ENCODE measurements at places on chromosomes 12 and 14.
A peak's percentile ranks its signal among the peaks of the same experiment; 100 is the strongest.

GRCh38 chr14:20460458-20461224 is 593 bp downstream of the PIP4P1 start:
- peak; percentile 54 for DNase-seq

- DNase-seq = no peak
Observed at GRCh38 chr14:34693228-34693939, 21.0 kb downstream of the CFL2 start.

GRCh38 chr14:99946652-99947489 is 118.4 kb upstream of the EVL start:
- DNase-seq = peak; percentile 56

DNA sequence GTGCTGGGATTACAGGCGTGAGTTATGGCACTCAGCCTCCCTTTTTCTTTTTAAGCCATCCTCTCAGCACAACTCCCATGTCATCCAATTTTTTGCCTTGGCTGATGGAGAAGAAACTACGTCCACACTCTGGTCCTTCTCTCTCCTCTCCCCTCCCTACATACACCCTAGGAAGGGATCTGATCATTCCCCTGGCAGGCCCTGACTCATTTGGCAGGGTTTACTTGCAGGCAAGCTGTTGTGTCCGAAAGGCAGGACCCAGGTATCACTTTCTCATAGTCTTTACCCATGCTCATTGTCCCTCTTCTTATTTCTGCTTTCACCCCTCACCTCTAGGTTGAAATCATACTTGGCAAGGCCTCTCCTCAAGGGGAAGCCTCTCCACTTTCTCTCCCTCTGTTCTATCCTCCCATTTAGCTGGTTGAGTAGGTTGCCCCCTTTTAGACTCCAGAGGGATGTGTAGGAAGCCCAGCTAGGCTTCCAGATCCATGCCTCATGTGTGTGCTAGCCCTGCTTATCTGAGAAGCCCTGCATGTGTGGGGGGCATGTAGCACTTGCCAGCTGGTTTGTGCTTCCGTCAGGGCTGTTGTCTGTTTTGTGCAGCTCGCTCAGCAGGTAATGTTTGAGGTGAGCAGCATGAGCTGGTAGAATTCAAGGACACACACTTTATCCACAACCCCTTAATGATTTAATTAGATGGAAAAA is 14.8 kb downstream of the GPR19 start:
- DNase-seq = no peak

DNA sequence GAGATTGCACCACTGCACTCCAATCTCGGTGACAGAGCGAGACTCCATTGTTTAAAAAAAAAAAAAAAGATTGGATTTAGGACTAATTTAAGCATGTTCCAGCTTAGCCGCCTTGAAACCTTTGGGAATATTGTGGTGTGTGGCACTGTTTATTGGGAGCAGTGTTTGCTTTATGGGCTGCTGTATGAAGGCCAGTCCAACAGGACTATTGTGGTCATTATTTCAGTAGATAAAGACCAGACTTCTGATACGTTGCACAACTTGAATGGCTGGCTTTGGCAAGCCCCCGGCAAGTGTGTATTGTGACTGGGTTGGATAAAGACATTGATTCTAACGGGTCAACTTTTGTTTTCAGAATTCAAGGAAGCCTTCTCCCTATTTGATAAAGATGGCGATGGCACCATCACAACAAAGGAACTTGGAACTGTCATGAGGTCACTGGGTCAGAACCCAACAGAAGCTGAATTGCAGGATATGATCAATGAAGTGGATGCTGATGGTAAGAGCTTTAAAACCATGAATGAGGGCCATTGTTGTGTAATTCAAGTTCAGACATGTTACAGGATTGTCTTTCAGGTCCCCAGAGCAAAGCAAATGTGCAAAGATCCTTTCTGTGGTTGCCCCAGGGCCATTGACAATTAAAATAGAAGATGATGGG is 4.2 kb downstream of the CALM1 start:
- DNase-seq = no peak

DNA sequence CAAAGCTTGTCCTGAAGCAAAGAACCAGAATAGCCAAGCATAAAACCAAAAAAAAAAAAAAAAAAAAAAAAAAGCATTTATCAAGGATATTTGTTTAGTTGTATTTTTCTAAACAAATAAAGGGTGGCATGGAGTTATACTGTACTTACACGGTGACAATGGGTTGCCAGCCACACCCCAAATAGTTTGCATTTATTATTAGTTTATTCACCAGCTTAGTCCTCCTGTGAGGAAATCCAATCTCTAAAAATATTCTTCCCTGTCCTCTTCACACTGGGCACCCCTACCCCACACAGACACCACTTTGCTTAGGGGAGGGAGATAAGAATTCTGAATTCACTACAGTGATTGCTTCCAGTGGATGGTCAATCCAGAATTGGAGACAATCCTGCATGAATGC is 18.9 kb downstream of the PLEKHG7 start:
- no peak for DNase-seq

DNA sequence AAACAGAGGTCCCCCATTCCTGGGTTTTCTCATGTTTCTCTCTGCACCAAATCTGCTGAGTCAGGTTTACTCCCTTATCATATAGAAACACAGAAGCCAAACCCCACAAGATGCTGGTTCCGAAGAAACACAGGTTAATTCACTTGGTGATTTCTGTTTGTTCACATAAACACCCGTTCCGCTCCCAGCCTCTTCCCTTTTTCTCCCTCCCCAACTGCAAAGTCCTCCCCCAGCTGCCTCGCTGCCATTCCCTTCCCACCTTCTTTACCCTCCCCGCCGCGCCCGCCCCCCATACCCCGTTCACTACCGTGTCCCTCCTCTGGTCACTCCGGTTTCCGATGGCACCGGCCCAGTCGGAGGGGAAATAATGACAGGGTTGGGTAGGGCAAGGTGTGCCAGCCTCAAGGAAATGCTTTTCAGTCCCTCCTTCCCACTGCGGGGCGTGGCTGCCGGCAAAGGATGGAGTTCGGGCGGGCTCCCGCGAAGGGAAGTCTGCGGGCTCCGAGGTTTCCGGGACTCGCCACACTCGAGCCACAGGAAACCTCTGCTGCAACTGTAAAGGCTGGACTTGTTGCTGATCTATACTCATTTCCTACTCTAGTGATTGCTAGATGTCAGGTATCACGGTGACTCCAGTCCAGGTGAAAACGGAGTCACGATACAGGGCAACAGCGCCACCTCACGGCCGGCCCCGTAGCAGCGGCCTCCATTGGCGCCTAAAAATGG is at the start of gene STYK1:
STYK1 (minus strand) TSS at position 394 of the 726 bp plus-strand sequence. CDS start 39,434 bp downstream, outside the sequence.
- peak; percentile 71 for DNase-seq

GRCh38 chr12:121001060-121001459 is 15.2 kb downstream of the C12orf43 start:
- DNase-seq = peak; percentile 60
